ENCODE measurements at places on chromosomes 3 and 15.

DNA sequence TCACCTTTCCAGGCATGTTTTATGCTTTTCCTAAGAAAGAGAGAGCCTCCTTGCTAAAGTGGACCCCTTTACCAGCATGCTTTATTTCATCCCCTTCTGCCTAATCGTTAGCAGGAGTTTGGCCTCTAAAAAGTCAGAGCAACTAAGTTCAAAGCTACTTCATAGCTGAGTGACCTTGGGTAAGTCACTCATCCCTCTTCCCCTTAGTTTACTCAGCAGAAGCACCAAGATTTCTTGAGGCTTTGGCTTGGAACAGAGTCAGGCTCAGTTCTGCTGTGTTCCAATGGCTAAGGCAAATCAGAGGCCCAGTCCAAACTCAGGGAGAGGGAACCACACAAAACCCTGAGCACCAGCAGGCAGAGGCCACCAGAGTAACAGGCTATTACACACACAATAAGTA is 254.9 kb downstream of the TJP1 start:
- DNase-seq, result no peak

DNA sequence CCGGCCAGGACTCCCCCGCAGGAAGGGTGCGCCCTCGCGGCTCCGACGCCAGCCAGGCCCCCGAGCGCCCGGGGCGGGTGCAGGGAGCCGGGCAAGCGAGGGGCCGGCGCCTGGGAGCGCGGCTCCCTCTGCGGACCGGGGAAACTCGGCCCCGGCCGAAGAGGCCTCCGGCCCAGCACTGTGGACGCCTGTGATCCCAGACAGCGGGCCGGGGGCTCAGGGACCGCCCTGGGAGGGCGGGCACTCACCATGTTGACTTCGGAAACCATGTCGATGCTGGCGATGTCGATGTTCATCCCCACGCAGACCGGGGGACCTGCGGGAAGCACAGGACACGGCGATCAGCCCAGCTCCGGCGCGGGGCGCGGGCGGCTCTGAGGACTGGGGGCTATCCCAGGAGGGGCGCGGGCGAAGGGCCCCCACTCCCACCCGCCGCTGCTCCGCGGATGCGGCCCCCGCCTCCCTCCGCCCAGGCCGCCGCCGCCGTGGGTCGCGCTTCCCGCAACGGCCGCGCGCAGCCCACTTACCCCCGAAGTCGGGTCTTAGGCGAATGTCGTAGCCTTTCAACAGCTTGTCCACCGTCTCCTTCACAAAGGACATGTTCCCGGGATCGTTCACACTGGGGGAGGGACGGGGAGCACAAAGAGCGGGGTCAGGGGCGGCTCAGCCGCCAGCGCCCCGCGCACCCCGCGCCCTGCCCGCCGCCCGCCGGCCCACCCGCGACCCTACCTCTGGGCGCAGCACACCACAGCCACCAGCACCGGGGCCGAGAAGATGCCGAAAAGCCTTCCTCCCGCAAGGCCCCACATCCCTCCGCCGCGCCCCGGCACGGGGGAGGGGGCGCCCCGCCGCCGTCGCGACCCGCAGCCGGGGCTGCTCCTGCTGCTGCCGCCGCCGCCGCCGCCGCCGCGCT is at the start of gene GABRB3:
Gene GABRB3 (minus strand): TSS at position 913 of the 913 bp plus-strand sequence.
- no peak for DNase-seq

DNA sequence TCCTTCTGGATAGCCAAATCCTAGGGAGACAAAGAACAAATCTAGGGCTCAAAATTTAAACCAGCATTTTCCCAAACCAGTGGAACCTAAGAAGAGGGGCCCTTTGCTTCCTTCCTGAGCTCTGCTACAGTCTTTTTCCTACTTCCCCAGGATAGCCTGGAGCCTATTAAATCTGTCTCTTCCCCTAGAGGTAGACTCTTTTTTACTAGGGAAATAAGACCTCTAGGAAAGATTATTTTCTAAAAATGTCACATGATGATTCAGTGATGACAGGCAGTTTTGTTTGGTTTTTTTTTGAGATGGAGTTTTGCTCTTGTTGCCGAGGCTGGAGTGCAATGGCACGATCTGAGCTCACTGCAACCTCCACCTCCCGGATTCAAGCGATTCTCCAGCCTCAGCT is 18.5 kb downstream of the RMDN3 start:
- no peak for DNase-seq

DNA sequence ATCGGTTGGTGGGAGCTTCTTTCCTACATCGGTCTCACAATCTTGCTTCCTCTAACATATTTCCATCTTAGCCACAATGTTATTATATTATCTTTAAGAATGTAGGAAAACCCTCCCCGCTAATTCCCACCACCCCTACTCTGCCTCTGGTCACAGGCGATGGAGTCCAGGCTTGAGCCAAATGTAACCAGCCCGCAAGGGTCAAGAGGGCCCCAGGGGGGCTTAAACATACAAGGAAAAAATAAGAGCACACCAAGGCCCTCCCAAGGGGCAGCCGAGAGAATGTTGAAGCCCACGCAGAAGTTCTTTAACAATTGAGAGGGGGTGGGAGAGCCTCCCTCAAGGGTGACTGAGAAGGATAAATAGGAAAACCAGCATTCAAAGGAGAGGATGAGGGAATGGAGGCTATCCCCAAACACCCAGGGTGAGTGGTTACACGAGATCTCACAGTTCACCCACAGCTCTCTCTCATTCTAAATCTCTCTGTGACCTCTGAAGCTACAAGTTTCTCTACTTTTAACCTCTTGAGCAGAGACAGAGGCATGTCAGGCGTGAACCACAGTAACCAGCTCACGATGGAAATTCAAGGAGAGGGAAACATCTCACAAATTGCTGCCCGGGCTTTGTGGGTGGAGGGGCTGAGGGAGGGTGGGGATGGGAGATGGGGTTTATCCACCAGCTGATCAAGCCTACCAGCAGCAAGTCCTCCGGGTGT is 31.4 kb upstream of the UACA start:
- DNase-seq, result no peak

- no peak for DNase-seq
Observed at GRCh38 chr15:67199881-67200763, 54.3 kb downstream of the AAGAB start.

- no peak for DNase-seq
Observed at GRCh38 chr15:76330080-76330680, 6.4 kb upstream of the ISL2 start.

GRCh38 chr3:190528706-190529105 is 14.8 kb downstream of the IL1RAP start:
- no peak for DNase-seq

- no peak for DNase-seq
Observed at GRCh38 chr15:35087759-35088158, 2.7 kb upstream of the NANOGP8 start.

DNA sequence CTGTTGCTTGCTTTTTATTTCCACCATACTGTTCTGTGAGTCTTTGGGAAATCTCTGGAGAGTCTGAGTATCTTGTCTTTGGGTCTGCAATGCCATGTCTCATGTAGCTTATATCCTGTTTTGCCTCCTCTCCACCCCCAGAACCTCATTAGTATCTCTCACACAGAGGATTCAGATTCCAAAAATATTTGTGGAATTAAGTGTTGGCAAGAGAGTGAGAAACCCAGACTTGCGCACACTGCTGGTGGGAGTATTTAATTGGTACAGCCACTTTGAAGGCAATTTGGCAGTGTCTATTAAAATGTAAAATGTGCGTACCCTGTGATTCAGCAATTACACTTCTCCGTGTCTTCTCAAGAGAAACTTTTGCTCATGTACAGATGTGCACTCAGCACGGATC is 68.6 kb downstream of the ZNF621 start:
- no peak for DNase-seq

DNA sequence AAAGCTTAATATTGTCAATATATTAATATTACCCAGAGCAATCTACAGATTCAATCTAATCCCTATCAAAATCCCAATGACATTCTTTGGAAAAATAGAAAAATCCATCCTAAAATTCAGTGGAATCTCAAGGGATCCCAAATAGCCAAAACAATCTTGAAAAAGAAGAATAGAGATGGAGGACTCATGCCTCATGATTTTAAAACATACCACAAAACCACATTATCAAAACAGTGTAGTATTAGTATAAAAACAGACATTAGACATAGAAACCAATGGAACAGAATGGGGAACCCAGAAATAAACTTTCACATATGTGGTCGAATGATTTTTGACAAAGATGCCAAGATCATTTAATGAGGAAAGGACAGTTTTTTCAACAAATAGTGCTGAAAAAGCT is 14.6 kb downstream of the NEK4 start:
- no peak for DNase-seq

DNA sequence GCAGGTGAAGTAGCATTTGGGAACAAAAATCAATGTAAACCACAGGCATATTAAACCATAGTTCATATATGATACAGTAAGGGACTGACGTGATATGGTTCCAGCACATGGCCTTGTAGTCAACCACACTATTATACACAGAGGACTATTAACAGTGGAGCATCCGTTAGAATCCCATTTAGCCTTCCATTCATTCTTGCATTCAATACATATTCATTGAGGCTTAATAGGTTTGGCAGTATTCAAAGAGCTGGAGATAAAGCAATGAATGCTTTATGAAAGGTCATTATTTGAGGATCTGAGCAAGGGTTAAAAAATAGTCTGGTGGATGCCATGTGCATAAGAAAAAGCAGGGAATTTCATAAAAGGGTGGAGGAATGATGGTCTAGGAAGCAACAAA is 89.1 kb downstream of the MME start:
- no peak for DNase-seq

- DNase-seq, result no peak
Observed at GRCh38 chr15:74621546-74621920, 5.9 kb downstream of the CLK3 start.

- DNase-seq, result no peak
Observed at GRCh38 chr3:108389372-108389771, 93.0 kb downstream of the HHLA2 start.

GRCh38 chr3:141834292-141834691 is 42.2 kb upstream of the ATP1B3 start:
- no peak for DNase-seq

DNA sequence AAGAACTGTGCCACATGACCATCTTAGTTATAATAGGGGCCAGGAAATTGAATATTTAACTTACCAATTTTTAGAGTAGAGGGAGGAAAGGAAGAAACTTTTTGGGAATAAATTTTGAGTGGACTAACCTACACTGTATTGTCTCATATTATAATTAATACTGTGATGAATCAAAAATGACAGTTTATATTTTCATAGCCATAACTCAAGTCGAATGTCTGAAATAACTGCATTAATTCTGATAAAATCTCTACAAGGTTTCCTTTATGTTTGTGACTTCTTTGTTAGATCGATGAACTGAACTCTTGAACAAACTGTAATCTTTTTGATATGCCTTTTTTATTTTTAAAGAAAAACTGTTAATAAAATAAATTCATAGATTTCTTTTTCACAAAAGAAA is 132.8 kb upstream of the DPH6 start:
- no peak for DNase-seq

DNA sequence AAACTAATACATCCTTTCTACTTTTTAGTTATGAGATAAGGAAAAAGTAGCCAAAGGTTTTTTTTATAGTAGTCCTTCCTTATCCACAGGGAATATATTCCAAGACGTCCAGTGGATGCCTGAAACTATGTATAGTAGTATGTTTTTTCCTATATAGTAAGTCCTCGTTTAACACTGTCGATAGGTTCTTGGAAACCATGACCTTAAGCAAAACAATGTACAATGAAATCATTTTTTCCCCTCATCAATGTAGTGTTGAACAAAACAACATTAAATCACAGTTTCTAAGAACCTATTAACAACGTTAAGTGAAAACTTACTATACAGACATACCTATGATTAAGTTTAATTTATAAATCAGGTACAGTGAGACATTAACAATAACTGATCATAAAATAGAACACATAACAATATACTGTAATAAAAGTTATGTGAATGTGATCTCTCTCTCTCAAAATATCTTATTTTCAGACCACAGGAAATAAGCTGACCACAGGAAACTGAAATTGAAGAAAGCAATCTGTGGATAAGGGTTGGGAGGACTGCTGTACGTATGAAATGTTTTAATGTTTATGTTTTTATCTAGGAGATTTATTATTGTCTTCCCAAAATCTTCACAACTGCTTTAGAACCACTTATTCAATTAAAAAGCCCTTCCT is 20.6 kb downstream of the COPS2 start:
- DNase-seq, result no peak

DNA sequence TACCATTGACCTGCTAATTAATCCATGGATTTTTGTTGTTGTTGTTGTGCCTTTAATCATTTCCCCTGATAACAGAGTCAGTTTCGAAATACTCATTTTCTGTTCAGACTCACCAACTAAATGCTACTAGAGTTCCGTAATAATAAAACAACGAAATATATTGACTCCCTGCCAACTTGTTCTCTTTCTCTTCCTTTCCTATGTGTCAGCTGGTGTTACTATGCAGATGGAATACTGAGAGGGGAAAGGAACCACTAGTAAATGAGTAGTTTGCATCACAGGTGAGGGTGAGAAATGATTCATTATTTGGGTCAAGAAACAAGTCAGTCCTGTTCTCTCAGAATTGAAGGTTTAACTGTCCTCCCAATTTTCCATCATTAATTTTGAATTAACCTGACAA is 1027.3 kb downstream of the TUSC7 start:
- DNase-seq, result no peak

- DNase-seq, result no peak
Observed at GRCh38 chr15:66249605-66250174, 3.9 kb downstream of the MEGF11 start.

- no peak for DNase-seq
Observed at GRCh38 chr15:88243895-88244787, 12.4 kb downstream of the NTRK3 start.

DNA sequence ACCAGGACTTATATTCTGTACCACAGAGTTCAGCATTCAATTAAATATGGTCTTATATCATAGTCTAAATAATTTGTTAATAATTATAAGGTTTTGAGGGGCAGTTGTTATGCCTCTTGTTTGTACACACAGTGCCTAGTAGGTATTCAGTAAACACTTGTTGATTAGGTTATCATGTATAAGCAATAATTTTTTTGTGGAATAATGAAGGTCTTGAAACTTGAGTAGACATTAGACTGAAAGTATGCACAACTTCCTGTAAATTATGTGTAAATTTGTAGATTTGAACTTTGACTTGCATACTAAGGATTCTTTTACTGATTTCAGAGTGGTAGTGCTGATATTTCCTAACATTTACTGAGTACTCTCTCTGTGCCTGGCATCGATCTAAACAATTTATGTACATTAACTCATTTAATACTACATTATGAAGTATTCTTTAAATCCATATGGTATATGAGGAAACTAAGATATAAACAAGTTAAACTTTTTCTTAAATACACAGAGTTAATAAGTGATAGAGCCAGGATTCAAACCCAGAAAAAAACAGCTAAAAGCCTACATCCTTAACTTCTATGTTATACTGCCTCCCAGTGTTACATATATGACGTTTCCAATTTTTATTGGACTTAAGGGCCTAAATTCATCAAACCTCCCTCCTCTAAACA is 65.1 kb downstream of the GLCE start:
- DNase-seq, result no peak
